ENCODE measurements at places on chromosomes 5 and 9. TPM values are rescaled to one million over a fixed set of nuclear protein-coding genes. Genes with fewer than 3 reads are reported as not detected.

The DHX29 gene
- 18.4 TPM for total RNA-seq

The TMC1 gene
- 0.75 TPM for total RNA-seq

The SLC36A3 gene
- not detected for total RNA-seq

The MZB1 gene
- total RNA-seq = 0.81 TPM

The IFNA16 gene
- not detected for total RNA-seq

The DDX4 gene
- not detected for total RNA-seq

The SPINK7 gene
- total RNA-seq = not detected

The PIP5K1B gene
- total RNA-seq = 50.4 TPM

The SPACA9 gene
- 4.6 TPM for total RNA-seq

The WDR31 gene
- 8.1 TPM for total RNA-seq

The CFAP90 gene
- total RNA-seq = not detected

The PCYOX1L gene
- total RNA-seq = 4.5 TPM

The PCDHGB3 gene
- 5.4 TPM for total RNA-seq

The NKD2 gene
- 0.56 TPM for total RNA-seq

The TMEM174 gene
- not detected for total RNA-seq

The DOCK2 gene
- total RNA-seq = 2.9 TPM

The PCDHA4 gene
- 0.21 TPM for total RNA-seq

The SPINK13 gene
- total RNA-seq = not detected

Data from heart left ventricle (tissue), 16 donors.